ENCODE measurements at places on chromosomes 13 and 19.

DNA sequence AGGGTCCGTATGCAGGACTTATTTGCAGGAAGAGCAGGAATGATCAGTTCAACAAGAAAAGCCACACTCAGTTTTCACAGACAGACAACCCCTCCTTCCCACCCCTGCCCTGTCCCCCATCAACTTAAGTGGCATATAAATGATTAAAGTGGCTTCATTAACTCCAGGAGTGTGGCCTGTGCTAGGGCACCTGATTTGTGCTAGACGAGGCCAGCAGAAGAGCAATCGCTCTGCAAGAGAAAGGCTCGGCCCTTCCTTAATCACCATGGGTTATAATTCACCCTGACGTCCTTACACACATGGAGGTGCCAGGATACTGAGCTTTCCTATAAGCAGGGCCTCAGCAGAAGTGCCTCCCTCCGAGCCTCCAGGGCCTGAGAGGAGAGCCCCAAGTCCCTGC, 14.6 kb downstream of the C19orf12 start:
- DNase-seq: no peak

GRCh38 chr13:110471833-110472162, 89.7 kb downstream of the RAB20 start:
- no peak for DNase-seq

GRCh38 chr19:13001166-13001501, 5.9 kb downstream of the NFIX start:
- DNase-seq: no peak

DNA sequence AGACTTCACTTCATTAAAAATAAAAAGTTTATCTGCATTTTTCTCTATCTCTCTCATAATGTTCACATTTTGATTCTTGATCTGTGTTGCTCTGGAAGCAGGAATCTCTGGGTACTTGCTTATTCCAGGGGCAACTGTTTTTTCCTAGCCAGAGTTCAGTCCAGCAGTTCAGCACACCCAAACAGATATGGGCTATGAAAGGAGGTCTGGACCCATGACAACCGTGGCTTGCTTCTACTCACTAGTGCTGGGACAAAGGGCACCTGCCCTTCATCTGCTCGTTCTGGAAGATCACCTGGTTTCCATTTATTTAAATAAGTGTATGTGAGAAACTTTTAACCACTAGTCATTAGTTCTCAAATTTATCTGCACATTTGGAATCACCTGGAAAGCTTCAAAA, 36.0 kb downstream of the POLR1D start:
- DNase-seq: no peak

- DNase-seq: peak; percentile 78
These were observed 37.6 kb upstream of the NANOS3 start for GRCh38 chr19:13839130-13839937.

DNA sequence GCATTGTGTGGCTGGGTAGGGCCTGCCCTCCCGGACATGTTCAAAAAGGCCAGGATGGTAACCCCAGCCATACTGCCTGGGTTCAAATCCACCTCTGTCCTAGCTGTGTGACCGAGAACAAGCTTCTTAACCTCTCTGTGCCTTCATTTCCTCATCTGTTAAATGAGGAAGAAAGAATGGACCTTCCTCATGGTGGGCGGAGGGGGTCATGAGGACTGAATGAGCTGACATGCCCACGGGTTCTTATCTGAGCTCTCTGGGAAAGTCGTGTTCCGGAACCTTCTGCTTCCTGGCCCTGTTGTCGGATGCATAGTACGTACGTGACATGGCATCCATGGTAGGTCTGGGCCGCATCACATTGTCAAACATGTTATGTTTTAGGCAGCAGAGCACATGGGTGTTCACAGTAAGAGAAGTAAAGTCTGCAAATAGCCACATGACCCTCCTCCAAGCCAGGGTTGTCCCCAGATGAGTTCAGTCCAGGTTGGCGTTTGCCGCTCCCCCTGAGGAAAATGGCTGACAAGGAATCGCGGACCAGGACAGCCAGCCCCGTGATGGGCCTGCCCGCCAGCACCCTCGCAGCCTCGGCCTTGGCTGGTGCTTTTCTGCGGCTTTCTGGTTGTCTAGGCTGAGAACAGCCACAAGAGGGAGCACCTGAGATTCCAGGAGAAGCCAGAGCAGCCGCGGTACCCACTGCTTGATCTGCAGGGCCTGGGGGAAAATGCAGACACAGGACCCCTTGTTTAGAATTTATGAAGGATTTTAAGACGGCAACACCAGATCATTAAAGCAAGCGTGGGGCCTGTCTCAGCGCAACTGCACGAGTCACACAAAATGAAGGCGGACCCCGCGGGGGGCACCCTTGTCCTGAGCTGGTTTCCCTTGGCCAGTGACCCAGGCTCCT, 2.4 kb upstream of the NTN5 start:
- peak; percentile 97 for DNase-seq

DNA sequence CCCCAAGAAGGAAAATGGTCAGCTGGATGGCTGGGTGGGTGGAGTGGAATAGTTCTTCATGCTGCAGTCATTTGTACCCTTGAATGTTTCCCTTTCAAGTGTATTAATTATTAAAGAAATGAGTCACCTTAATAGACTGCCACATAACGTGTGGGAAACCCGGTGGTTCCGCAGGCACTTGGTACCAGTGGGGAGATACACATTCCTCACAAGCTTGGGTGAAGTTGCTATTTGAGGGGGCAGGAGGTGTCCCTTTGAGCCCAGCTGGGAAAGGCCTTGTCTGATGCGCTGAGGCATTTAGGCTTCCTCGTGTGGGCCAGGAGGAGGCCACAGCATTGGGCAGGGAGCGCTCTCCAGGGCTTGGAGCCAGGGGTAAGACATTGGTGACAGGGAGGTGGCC, 57.7 kb downstream of the ATP8A2 start:
- DNase-seq: no peak

- no peak for DNase-seq
These were observed 19.1 kb upstream of the CYSLTR2 start for GRCh38 chr13:48634636-48635035.

DNA sequence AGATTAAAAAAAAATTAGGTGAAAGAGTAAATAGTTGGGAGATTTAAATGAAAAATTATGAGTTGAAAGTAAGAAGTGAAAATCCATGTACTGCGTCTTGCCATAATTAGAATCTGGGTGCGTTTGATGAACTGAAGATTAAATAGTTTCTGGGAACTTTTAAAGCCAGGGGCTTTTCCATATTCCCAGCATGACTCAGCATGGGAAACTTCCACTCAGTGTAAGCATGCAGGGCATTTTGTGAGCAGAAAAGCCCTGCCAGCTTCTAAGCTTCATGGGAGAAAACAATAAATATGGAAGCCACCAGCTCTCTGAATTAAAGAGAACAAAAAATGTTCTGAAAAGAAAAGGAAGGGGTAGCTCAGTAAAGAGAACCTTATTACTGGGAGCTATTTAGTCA, 62.0 kb upstream of the EDNRB start:
- no peak for DNase-seq

GRCh38 chr13:113483504-113484293, 6.8 kb downstream of the DCUN1D2 start:
- no peak for DNase-seq

- peak; percentile 52 for DNase-seq
These were observed 173.1 kb upstream of the SOX1 start for GRCh38 chr13:111893607-111894443.

DNA sequence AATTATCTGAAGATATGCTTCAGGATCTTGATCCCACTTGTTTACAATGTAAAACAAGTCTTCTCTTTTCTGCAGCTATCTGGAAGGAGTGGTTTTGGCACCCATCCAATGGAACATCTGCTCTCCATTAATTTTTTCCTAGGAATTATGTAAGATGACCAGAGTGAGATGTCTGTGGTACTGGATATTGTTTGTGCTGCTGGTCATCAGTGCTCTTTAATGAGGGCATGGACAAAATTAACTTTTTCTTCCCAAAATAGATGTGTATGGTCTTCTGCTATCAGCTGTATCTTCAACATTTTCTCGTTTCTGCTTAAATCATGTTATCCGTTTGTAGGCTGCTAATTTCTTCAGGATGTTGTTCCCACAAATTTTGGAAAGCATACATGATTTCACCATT, 415.4 kb upstream of the KLHL1 start:
- no peak for DNase-seq

DNA sequence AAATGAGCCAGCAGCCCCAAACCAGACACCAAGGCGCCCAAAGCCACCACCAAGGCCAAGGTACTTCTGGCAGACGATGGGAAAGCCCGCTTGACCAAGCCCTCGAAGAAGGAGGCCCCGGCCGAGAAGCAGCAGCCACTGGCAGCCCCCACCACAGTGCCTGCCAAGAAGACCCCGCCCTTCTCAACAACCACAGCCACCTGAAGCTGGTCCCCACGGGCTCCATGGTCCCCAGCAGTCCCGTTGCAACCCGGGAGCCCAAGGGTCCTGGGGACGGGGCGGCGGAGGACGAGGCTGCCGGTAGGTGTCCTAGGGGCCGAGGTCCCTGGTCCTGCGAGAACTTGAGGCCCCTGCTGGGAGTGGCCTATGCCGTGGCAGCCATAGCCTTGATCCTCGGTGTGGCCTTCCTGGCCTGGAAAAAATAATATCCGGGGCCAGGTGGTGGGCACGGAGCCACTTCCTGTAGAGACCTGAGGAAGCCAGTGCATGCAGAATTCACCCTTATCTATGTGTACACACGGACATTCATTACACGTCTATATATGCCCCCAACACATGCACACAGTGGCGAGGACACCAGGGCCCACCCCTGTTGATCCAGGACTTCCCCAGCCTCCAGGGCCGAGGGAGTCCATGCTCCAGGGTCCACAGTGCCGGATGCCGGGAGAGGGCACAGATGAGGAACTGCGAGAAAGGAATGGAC, 13.8 kb downstream of the C1QTNF9 start:
- DNase-seq: no peak

DNA sequence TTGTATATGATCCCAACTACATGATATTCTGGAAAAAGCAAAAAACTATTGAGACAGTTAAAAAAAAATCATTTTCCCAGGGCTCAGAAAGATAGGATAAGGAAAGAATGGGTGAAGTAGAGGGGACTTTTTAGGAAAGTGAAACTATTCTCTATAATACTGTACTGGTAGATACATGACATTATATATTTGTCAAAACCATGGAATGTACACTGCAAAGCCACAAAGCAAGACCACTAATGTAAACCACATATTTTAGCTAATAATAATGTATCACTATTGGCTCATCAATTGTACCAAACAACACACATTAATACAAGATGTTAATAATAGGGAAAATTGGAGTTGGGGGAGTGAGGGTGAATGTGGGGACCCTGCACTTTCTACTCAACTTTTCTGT, 182.6 kb downstream of the EFNB2 start:
- DNase-seq: no peak

DNA sequence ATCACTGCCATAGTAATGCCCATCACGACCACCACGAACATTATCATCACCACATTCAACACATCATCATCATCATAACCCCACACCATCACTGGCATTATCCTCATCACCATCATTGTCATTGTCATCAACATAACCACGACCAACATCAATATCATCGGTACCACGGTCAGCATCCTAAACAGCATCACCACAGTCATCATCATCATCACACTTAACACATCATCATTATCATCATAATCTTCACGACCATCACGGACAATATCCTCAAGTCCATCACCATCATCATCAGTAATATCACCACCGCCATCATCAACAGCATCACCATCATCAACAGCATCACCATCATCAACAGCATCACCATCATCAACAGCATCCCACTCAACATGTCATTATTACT, 70.3 kb downstream of the MBD3L1 start:
- DNase-seq: no peak

DNA sequence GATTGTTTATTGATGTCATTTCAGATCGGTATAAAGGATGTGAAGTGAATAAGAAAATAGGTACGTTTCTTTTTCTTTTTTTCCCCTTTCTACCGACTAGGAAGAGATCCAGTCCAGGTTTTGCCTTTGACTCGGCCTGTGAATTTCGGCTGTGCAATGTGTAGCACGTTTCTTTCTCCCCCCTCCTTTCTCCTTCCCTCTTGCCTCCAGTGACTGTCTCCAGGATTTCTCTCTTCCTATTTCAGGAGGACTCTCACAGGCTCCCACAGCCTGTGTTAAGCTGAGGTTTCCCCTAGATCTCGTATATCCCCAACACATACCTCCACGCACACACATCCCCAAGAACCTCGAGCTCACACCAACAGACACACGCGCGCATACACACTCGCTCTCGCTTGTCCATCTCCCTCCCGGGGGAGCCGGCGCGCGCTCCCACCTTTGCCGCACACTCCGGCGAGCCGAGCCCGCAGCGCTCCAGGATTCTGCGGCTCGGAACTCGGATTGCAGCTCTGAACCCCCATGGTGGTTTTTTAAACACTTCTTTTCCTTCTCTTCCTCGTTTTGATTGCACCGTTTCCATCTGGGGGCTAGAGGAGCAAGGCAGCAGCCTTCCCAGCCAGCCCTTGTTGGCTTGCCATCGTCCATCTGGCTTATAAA, at the start of gene GPC6:
Gene GPC6 (plus strand): TSS at position 185 of the 657 bp plus-strand sequence.
- peak; percentile 88 for DNase-seq

DNA sequence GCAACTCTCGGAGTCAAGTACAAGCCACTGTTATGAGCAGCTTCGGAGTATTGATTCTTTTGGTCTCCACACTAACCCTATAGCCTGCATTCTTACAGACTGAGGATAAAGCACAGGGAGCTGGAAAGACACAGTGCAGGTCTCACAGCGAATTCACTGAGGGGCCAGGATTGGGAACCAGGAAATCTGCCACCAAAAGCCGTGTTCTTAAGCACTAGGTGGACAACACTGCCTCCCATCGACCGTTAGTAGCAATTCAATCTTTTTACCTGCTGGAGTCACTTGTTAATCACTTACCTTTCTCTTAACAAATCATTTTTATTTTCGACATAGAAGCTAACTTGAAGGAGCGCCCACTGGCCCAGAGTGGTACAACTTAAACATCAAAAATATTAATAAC, 6.3 kb downstream of the PMIS2 start:
- peak; percentile 87 for DNase-seq

DNA sequence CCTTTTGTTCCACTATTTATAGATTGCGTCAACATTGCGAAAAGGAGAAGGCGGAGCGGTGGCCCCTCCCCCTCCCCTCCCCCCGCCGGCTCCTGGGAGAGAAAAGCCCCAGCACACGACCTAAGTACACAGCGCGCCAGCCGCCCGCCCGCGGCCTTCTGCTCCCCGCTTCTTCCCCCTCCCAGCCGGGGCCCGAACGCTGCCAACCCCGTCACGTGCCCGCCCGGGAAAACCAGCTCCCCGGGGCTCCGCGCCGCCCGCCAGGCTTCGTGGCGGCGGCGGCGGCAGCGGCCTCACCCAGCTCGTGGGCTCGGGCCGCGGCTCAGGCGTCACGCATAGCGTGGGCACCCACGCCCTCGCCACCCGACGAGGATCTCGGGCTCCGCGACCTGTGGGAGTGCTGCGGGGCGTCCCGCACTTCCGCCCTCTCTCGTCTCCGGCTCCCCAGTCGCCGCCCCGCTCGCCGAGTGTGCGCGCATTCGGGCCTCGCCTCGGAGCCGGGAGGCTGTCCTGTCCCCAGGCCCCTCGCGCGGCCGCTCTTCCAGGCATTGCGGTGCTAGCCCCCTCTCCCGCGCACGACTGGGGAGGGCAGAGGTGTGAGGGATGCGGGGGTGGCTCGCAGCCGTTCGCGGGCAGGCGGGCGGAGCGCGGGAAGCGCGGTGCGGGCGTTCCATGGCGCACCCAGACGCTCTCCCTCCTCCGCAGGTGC, 110.5 kb downstream of the KCNRG start:
- DNase-seq: peak; percentile 91

- DNase-seq: no peak
These were observed 6.1 kb downstream of the SAFB start for GRCh38 chr19:5628919-5629481.

Measured in GM23338 (cell line).